Epithelial cell of esophagus (primary cell): ENCODE measurements at places on chromosomes 4 and X.

- DNase-seq = peak; percentile 82
Measured at GRCh38 chr4:122151982-122152710, at the start of gene BLTP1. BLTP1 (plus strand) TSS chr4:122152331; CDS start chr4:122170648, 18,317 bp downstream.

DNA sequence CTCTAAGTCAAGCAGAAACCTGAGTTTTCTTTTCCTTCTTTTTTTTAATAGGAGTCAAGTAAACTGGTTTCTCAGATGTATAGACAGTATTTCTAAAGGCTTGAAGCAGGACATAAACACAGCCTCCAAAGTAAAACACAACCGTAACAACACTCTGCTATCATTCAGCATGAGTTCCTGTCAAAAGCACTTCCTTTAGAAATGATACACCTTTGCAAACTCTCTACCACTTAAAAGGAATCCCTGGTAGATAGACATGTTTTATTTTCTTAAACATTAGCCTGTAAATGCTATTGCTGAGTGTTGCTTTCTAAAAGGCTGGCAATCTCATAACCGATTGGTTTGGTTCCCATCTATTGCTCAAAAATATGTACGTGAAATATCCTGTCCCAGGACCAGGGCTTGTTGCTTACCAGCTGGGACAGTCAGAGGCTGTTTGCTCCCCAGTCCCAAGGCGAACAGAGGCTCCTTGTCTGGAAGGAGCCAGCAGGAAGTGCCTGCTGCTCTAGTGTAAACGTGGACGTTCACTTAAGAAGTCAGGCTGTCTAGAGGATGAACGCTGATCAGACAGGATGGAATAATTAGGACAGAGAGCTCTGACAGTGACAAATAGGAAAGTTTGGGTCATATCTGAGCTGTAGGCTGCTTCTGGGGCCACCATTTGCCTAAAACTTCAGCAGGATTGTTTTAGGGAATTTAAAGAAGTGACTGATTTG is 173.9 kb upstream of the KLF3 start:
- peak; percentile 29 for DNase-seq

- no peak for DNase-seq
Measured at GRCh38 chr4:70754470-70754869, 32.7 kb downstream of the RUFY3 start.

DNA sequence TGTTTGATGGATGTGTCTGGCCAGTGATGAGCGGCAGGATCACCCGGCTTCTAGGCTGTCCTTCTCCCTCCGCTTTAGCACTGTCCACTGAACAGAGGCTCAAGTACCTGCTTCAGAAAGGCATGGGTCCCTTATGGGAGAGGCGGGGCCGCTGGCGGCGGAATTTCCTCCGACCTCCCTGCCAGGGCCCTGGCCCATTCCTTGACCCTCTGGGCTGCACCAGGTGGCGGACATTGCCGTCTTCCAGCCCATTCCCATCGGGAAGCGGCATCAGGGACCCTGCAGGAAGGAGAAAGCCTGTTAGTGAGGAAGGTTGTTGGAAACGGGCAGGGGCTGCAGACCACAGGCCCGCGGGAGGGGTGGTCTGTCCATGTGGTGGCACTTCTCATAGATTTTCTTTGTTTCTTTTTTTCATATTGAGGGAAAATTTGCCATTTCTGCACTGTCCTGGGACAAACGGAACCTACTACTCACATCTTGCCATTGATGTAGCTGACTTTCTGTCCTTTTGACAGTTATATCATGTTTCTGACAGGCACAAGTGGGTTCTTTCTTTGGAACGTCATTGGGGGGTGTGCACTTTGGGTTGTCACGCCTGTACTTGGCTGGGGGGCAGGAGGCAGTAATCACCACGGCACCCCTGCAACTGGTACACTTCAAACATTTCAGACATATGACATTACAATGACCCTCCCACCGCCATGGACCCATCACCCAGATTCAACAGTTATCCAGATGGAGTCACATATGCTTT is 6.1 kb downstream of the APLN start:
- no peak for DNase-seq

GRCh38 chrX:78063687-78064086 is 40.4 kb upstream of the PGK1 start:
- DNase-seq = no peak

GRCh38 chr4:107060388-107060787 is 24.3 kb upstream of the DKK2 start:
- DNase-seq = no peak

GRCh38 chrX:86146102-86146501 is 2.1 kb upstream of the DACH2 start:
- DNase-seq = no peak

DNA sequence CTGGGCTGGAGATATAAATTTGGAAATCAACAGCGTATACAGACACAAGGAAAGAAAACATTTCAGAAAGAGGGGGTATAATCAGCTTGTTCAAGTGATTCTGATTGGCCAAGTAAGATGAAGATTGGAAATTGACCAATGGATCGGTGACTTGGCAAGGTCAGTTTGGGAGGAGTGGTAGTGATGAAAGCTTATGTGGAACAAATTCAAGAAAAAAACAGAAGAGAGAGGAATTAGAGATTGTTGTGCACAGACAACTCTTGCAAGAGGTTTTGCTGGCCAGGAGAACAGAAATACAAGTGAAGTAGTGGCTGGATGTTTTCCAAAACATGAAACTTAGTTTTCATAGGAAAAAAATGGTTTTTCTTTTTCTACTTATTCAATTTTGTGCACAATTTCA is 16.3 kb downstream of the CD38 start:
- DNase-seq = no peak

GRCh38 chr4:126411047-126411446 is 1096.3 kb downstream of the FAT4 start:
- DNase-seq = no peak

DNA sequence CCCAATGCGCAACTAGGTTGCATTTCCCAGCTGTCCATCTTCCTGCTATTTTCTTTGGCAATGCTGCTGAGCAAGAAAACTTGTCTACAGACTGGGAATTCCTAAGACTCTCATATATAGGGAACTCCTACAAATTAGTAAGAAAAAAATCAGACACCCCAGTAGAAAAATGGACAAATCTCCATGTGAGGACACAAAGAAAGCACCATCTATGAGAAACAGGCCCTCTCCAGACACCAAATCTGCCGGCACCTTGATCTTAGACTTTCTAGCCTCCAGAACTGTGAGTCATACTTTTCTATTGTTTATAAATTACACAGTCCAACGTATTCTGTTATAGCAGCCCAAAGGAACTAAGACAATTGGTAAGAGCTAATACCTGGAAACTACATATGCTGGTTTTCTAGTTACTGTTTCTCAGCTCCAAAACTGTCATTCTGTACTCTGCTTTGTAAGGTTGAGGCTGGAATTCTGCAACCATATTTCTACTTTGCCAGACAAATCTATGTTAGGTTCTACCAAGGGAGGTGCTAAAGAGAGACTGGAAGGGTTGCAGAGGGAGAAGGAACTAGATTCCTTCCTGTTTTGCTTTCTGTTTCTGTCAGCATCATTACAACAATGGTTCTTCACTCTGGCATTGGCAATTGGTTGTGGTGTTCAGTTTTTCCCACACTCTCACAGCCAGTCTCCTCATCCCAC is 35.7 kb upstream of the FAM241A start:
- DNase-seq = peak; percentile 69

- DNase-seq = no peak
Measured at GRCh38 chr4:62209757-62210485, 1009.8 kb downstream of the ADGRL3 start.

DNA sequence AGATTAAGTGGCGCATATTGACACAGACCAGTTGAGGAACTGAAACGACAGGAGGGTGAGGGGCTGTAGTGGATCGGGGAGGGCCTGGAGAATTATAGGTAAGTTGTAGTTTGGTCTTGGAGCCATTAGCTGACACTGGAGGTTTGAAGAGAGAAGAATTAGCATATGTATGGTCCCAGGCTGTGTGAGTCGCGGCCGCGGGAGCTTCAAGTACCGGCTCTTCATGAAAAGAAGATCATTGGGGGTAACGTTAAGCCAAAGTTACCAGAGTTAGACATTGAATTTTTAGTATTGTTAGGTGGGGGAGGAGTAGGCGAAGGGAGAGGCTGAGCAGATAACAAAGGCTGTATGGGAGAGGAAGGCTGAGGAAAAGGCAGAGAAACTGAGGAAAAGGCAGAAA is 56.5 kb downstream of the ZNF674 start:
- DNase-seq = no peak

- no peak for DNase-seq
Measured at GRCh38 chr4:11910812-11911211, 482.1 kb upstream of the HS3ST1 start.

DNA sequence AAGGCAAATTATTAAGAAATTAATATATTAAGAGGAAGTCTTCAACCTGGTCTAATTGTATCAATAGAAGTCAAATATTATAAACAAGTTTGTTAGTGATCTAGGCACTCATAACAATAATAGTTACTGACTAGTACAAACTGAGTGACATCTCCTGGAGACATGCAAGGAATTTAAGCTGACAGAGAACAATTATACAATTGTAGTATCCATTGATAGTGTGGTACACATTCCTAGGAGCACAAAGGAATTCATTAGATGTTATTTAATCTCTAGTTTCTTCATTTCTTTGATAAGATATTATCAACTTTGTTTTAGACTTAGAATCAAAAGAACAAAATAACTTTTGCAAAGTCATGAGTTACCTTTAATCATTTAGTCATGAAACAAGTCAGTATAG is 1048.6 kb downstream of the PCDH7 start:
- DNase-seq = no peak

GRCh38 chrX:17531500-17531899 is 156.5 kb downstream of the NHS start:
- no peak for DNase-seq

DNA sequence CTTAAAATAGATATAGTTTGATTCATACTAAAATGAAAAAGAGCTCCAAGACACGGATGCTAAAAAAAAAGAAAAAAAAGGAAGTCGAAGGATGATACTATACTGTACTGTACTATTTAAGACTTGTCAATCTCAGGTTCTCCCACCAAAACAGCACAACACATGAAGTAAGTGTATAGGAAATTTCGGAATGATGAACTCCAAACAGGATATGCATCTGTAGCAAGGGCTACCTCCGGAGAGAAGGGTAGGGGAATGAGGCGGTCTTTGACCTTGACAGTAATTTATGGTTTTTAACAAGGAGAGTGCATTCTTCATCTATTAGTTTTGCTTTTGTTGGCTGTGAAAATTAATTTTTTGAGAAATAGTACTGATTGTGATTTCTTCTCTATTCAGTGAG is 541 bp upstream of the FIP1L1 start:
- no peak for DNase-seq

GRCh38 chrX:135433531-135434257 is 11.9 kb downstream of the SMIM10L2A start:
- DNase-seq = no peak

GRCh38 chr4:6504900-6505496 is 32.6 kb upstream of the PPP2R2C start:
- no peak for DNase-seq

GRCh38 chr4:89123451-89123851 is 12.1 kb downstream of the TIGD2 start:
- DNase-seq = peak; percentile 88
